ENCODE measurements at places on chromosomes 7 and 10. TPM values are rescaled to one million over a fixed set of nuclear protein-coding genes. Genes with fewer than 3 reads are reported as not detected.

HIP1 gene
- 5.8 TPM for total RNA-seq

EIF3B gene
- total RNA-seq: 254 TPM

RFC2 gene
- total RNA-seq: 11.1 TPM

CSGALNACT2 gene
- total RNA-seq: 14.5 TPM

BMPER gene
- 0.48 TPM for total RNA-seq

THSD7A gene
- total RNA-seq: 0.48 TPM

LRRC18 gene
- total RNA-seq: not detected

AQP1 gene
- 5.3 TPM for total RNA-seq

NANOS1 gene
- total RNA-seq: 1.7 TPM

TLX1 gene
- total RNA-seq: under 0.01 TPM

ANKRD7 gene
- 0.85 TPM for total RNA-seq

CFAP43 gene
- total RNA-seq: 0.48 TPM

ANKRD2 gene
- total RNA-seq: 9.9 TPM

ASZ1 gene
- total RNA-seq: not detected

RAPGEF5 gene
- 7.5 TPM for total RNA-seq

ZNF273 gene
- 1.9 TPM for total RNA-seq

CCDC3 gene
- total RNA-seq: 0.96 TPM

ADCYAP1R1 gene
- not detected for total RNA-seq

BHLHA15 gene
- 0.85 TPM for total RNA-seq

CCDC172 gene
- not detected for total RNA-seq

INHBA gene
- 21.9 TPM for total RNA-seq

IL15RA gene
- 1.3 TPM for total RNA-seq

POT1 gene
- 38.2 TPM for total RNA-seq

POLR1F gene
- 19.5 TPM for total RNA-seq

FGL2 gene
- not detected for total RNA-seq

STYXL1 gene
- total RNA-seq: 50.8 TPM

AKR1C1 gene
- total RNA-seq: 152 TPM

NAPEPLD gene
- 5.8 TPM for total RNA-seq

APBB1IP gene
- total RNA-seq: not detected

ANK3 gene
- 14.7 TPM for total RNA-seq

MACROH2A2 gene
- 17.6 TPM for total RNA-seq

OPALIN gene
- total RNA-seq: not detected

TDRD1 gene
- total RNA-seq: 1.4 TPM

TMEM213 gene
- not detected for total RNA-seq

ASIC3 gene
- not detected for total RNA-seq

CHST15 gene
- 17.3 TPM for total RNA-seq

TAF3 gene
- total RNA-seq: 1.2 TPM

LIPN gene
- not detected for total RNA-seq

WDR86 gene
- 0.24 TPM for total RNA-seq

TSPAN33 gene
- total RNA-seq: 4.0 TPM

TRIM56 gene
- total RNA-seq: 8.2 TPM

TMEM243 gene
- 35.4 TPM for total RNA-seq

C10orf53 gene
- total RNA-seq: not detected

POMZP3 gene
- total RNA-seq: 3.6 TPM

KIFBP gene
- 19.0 TPM for total RNA-seq

PNLIP gene
- total RNA-seq: not detected

STOX1 gene
- 0.21 TPM for total RNA-seq

CALN1 gene
- under 0.01 TPM for total RNA-seq

BNIP3 gene
- 262 TPM for total RNA-seq
